ENCODE measurements at places on chromosomes 11 and 22.

DNA sequence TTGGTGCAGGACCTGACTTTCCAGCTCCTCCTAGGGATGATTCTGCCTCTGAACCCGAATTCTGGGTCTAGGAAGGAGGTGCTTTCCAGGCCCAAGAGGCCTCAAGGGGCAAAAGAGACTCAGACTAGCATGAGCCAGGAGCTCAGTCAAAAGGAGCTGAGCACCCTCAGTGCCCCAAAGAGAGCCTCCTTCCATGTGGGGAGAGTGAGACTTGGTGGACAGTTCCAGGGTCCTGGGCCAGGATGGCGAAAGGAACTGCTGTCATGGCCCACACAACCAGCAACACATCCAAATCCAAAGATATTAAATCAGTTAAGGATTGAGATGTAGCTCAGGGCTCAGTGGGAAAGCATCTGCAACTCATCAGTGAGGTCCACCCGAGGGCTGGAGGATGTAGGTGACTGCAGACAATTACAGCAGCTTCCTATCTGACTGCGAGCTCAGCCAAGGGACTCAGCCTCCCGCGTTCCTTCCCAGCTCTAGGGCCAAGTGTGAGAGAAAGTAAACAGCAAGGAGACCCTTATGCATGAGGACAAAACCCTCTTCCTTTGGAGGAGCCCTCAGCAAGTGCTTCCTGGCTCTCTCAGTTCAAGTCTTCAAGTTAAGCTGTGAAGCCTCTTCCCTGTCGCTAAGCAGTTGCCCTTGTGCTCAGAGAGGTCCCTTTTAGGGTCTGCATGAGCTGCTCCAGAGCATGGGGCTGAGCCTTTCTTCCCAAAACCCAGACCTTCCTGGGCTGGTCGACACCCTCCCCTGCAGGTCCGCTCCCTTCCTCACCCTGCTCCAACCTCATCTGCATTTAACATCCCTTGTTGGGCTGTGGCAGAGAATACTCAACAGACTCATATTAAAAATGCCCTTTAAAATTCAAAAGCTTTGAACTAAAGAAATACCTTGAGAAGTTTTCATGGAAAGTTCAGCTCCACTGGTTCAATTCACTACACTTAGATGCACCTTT is 35.8 kb downstream of the C11orf58 start:
- DNase-seq, result no peak

- no peak for DNase-seq
Measured at GRCh38 chr11:107752508-107752907, 40.7 kb upstream of the SLN start.

GRCh38 chr11:11476971-11477645 is 124.1 kb upstream of the CSNK2A3 start:
- no peak for DNase-seq

DNA sequence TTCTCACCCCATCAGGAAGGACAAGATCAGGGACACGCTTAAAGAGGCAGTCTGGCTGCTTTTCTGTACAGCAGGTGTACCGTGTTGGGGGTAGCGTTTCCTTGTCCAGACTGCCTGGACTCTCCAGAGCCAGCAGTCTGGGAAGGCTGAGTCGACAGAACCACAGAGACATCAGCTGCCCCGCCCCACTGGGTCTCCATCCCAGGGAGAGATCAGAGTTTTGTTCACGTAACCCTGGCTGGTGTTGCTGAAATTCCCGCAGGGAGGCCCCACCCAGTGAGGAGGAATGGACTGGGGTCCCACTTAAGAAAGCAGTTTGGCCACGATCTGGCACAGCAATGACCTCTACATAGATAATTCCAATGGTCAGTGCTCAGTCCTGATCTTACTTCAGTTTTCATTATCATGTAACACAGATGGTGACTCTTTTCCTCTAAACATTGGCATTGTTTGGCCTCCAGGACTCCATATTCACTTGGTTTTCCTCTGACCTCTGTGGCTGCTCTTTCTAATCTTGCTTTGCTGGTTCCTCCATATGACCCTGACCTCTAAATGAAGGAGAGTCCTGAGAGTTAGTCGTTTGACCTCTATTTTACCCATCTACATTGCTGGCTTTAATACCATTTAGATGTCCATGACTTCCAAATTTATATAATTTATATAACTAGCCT is 89.6 kb upstream of the LRRC55 start:
- no peak for DNase-seq

GRCh38 chr11:132770829-132771530 is 761.3 kb downstream of the OPCML start:
- no peak for DNase-seq

- DNase-seq, result no peak
Measured at GRCh38 chr11:87444993-87445392, 407.3 kb downstream of the TMEM135 start.

- DNase-seq, result no peak
Measured at GRCh38 chr11:7534042-7534378, 20.2 kb downstream of the PPFIBP2 start.

GRCh38 chr22:23485490-23485889 is 94.6 kb downstream of the IGLL1 start:
- DNase-seq, result no peak

Data from stimulated activated CD4-positive, alpha-beta T cell treated with anti-CD3 and anti-CD28 coated beads, Interleukin-15, amount 100 ng/mL, for 48 hours (primary cell).